ENCODE measurements at places on chromosomes 13 and 19.
A peak's percentile ranks its signal among the peaks of the same experiment; 100 is the strongest.

- no peak for DNase-seq
These were observed 3.6 kb downstream of the SEMA6B start for GRCh38 chr19:4555657-4556561.

DNA sequence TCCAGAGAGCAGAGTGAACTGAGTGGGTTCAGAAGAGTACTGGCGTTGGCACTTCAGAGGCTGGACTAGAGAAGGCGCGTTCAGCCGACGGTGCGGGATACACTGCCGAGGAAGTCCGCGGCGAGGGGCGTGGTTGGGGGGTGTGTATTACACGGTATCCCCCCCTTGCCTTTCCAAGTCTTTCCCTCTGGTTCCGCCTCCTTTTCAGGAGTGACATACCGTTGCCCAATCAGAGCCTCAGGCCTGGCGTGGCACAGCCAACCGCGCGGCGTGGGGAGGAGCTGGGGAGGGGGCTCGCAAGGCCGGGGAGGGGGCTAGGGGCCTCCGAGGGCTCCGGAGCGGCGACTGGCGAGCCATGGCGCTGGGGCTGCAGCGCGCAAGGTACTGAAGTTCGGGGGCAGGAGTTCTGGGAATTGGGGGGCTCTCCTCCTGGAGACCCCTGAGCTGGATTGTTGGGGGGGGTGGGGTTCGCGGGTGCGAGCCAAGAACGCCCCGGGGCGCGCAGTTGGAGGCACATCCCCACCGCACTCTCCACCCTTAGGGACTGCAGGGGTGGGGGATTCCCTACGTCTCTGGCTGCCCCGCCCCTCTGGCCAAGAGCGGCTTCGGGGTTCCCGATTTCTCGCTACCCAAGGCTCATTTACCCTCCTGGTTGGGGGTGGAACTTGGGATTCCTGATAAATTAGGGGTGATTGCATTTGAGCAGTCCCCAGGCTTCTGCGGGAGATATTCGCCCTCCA lies at the start of gene HIF3A:
TSS of gene HIF3A (plus strand) at position 321 of the 740 bp plus-strand sequence. CDS start at position 356, 35 bp downstream.
- DNase-seq, result no peak

DNA sequence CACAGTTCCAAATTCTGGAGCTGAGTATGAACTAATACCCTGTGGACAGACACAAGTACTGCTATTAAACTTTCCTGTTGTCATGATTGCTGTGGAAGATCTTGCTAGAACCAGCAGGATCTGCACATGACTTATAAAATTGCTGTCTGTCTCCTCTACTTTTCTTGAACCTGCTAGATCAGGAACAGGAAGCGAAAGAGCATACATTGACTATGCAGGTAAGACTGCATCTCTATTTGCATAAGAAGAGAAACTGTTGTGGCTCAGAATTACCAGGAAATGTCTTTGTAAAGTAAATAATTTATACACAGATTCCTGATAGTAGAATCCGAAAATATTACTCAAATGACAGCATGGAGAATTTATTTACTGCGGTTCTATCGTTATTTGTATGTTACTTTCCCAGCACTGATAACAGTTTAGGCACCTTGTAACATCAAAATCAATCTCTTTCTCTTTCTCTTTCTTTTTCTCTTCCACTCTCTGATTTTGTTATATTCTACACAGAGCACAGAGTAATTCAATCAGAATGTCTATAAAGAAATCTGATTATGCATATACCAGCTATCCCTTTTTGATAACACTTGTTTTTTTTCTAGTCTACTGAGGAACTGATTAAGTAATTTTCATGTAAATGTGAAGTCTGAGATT lies 226.5 kb downstream of the MYO16 start:
- no peak for DNase-seq

DNA sequence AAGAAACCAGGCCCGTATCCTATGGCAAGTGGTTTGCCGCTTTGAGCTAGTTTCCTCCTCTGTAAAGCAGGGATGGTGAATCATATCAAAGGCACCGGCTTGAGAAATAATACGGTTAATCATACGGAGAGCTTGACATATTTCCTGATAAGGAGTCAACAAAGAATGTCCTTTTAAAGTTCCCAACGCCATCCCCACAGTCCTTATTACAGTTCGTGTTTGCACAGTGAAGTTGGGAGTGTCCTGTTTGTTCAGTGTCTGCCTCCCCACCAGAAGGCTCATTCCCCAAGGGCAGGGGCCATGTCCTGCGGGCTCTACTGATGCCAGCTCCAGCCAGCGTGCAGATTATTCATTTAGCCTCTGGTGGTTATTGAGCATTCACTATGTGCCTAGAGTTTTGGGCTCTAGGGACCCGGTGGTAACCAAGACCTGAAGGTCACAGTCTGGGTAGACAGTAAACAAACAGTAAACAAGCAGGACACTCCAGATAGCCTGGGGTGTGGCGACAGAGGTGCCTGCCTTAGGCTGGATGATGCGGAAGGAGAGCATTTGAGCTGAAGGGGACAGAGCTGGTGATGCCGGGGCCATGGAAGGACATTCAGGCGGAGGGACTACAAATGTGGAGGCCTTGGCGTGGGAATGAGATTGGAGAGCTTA lies 6.3 kb downstream of the GRAMD1A start:
- DNase-seq, result peak; percentile 96

- no peak for DNase-seq
These were observed 23.1 kb downstream of the CHAF1A start for GRCh38 chr19:4425537-4425936.

DNA sequence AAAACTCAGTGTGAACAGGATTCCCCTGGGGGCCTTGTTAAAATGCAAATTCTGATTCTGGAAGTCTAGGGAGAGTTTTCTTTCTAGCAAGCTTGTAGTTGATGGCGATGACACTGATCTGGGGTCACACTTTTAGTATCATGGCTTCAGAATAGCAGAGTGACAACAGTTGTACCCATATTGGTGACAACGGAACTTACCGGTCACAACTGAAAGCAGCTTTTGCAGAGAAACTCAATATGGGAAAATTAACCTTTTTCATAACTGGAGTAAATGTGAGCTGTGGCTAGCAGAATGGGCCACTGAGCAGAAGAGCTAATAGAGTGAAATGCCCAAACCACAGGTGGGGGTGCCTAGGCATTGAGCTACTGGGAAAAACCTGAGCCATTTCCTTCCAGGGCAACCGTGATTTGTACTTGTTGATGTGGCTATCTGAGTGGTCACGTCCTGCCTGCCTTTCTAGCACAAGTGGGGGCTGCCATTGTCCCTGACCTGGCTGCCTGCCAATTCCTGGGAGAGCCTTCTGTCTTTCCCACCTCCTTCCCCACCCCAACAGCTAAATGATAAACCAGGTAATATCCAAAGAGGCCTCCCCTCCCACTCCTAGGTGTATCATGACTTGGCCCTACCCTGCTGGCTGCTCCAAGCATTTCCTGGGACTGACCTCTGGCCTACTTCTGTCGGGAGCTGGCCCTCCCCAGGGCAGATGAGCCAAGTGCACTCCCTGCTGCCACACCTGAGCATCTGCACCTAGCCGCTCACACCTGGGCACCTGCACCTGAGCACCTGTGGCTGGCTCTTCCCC lies 1.7 kb upstream of the SLC10A2 start:
- no peak for DNase-seq

- DNase-seq, result no peak
These were observed 30.7 kb downstream of the SLC7A1 start for GRCh38 chr13:29564818-29565217.

DNA sequence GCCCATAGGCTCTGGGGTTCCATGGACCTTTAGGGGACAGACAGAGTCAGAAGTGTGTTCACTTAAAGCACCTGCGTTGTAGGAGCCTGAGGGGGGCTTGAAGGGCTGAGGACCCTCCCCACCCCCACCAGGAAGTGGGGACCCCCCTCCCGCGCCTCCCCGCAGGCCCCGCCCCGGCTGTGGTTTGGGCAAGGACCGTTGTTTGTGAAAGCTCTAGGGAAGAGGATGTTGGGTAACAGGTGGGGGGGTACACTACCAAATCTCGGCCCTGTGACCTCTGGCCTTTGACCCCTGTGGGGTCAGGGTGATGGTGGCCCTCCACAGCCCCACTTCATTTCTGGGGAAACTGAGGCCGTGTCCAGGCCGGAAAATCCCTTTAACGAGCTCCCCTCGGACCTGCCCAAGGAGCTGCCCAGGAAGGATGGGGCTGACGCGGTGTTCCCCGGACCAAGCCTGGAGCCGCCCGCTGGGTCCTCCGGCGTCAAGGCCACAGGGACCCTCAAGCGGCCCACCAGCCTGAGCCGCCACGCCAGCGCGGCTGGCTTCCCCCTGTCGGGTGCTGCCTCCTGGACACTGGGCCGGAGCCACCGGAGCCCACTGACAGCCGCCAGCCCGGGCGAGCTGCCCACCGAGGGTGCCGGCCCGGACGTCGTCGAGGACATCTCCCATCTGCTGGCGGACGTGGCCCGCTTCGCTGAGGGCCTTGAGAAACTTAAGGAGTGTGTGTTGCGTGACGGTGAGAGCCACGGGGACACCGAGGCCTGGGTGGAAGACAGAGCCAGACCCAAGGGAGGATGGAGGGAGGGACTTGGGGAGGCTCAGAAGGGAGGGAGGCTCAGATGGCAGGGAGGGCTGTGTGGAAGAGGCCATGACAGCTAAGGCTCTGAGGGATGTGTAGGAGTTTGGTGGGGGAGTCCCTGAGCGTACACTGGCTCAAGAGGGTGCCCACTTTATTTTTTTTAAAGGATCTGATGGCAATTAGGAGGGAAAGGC lies 1.3 kb downstream of the ARHGAP45 start:
- DNase-seq, result no peak

DNA sequence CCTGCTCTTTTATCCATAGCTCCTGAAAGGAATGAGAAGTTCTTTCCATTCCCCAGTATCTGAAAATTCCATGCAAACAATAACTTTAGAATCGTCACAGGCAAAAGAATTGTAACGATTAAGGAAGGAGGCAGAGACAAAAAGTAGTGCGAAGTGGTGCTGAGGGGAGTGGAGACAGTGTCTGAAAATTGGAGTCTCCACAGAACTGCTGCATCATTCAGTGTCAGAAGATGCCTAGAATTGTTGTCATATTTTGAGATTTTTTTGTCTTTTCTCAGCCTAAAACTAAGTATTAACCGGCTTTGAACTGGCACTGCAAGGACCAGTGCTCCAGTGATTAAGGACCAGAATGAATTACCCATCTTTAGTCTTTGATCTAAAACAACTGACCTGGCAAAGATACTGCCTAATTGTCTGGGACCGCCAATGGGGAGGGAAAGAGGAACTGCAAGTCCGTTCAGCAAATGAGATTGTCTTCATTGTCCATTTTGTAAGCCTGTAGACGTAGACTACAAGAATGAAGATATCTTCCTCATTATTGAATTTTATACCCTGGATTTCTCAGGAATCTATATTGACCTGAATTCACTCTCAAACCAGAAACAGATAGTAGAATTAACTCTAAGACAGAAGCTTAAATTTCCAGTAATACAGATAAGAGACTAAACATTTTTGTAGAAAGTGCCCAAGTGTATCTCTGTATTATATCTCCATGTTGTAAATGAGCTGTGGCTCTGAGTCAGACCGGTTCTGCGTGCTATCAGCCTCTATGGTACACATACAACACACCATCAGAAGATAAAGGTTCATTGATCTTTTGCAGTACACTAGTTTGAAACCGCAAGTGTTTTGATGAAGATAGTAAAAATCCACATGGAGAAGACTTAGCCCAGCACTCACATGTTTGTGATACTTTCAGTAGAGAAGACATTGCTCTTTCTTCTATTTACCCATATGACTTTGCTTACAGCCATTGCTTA lies 293.2 kb downstream of the EFNB2 start:
- DNase-seq, result no peak

GRCh38 chr13:73522937-73523336 lies 464.1 kb downstream of the KLF5 start:
- DNase-seq, result no peak

GRCh38 chr13:94559222-94559795 lies 36.6 kb downstream of the TGDS start:
- DNase-seq, result no peak

DNA sequence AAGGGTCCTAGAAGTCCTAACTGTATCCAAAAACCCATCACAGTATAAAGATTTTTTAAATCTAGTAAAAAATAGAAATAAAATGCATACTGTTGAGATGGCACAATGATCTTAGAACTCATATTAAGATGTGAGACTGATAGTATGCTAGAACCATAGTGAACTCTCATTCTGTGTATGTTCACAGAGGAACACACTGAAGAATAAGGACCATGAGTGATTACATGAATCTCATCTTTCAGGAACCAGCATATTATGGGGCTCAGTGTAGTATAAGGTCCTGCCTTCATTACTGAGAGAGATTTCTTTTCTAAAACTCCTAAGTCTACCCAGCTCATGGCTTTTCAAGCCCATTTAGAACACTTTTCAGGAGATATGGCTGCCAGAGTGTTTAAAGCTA lies 59.8 kb upstream of the RFC3 start:
- DNase-seq, result no peak

GRCh38 chr13:52961256-52961910 lies 67.2 kb upstream of the OLFM4 start:
- DNase-seq, result no peak

DNA sequence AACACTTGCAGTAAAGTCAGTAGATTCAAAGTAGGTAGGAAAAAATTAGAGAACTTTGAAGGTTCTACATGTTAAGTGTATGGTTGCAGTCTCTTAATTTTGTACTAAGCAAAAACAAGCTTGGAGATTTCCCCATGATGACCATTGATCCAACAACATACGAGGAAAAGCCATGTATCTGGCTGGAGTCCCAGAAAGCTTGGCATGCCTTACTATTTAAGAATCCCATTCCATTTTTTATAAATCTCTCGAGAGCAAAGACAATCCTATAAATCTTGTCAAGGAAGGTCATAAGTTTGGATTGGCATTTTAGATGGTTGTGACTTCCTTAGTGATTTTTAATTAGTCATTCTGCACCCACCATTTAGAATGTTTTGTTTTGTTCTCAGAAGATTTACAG lies 495.9 kb downstream of the GPC5 start:
- no peak for DNase-seq
